Hindlimb muscle (tissue), 1 donor: ENCODE measurements at places on chromosomes 16 and 17.

- no peak for DNase-seq
These were observed 12.4 kb downstream of the ZNF232 start for GRCh38 chr17:5099271-5099670.

DNA sequence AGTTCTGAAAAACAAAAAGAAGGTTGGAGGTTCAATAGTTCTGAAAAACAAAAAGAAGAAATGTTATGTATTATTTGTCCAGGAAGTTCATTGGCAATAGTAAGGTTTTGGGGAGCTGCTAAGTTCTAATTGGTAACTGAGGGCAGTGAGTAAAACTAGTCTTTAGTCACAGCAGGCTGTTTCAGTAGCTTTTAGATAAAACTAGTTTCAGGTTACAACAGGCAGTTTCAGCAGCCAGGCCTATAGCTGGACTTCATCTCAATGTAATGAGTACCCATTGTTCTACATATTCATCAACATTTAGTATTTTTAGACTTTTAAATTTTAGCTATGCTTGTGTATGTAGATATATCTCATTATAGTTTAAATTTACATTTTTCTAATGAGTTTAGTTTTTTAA is 639.3 kb downstream of the TOX3 start:
- no peak for DNase-seq

GRCh38 chr17:82217530-82218204 is 5.0 kb upstream of the CCDC57 start:
- no peak for DNase-seq

DNA sequence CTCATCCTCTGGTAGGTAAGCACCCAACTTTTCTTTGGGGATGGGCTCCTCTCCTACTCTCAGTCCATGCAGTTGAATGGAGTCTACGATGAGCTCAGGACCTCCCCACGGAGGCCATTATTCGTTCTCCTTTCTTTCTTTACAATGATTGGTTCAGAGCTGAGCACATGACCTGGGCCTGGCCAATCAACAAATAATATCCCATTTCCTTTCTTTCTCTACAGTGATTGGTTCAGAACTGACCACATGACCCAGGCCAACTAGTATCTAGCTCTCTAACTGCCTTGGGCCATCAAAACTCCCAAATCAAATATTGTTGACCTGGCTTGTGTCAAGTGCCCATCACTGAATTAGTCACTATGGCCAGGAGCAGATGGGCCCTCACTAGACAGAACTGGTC is 129.2 kb downstream of the USP31 start:
- no peak for DNase-seq

GRCh38 chr17:65055708-65056638 is 567 bp downstream of the GNA13 start:
- peak; percentile 62 for DNase-seq

DNA sequence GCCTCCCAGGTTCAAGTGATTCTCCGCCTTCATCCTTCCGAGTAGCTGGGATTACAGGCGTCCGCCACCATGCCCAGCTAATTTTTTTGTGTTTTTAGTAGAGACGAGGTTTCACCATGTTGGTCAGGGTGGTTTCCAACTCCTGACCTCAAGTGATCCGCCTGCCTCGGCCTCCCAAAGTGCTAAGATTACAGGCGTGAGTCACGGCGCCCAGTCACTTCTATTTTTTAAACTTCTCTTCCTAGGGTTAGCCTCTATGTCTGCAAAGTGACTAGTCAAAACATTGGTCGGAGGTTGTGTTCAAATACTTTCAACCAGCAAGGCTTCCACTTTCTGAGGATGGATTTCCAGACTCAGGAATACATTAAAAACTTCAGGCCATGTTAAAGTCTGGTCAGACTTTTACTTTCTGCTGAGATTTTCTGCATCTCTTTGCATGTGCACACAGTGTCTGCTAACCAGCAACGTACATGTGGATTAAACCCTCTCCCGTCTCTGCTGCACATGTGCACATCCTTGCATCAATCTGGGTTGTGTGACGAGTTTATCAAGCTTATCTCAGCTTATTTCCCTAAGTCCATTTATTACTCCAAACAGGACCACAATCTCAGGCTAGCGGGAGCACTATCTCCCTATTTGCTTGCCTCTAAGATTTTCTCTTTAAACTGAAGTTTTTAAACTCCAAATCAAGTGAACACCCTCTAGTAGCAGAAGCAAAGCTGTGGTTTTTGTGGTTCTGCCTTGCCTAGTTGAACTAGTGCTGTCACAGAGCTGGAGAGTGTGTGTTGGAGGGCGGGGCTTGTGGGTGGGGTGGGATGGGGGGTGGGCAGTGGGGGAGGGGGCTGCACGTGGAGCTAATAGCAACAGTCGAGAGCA is 525.2 kb upstream of the GOT2 start:
- no peak for DNase-seq

DNA sequence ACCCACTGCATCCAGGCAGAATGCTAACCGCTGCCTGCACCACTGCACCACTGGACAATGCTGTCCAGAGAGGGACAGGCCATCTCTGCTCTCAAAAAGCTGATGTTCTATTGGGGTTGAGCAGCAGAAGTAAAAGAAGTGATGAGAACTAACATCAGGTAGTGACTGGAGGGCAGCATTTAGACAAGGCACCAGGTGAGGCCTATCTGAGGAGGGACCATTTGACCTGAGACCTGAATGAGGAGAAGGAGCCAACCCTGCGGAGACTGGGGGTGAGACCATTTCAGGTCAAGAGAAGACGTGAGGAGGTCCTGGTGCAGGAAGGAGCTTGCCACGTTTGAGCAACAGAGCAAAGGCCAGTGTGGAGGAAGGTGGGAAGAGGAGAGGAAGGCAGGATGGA is 34.0 kb downstream of the NTN1 start:
- DNase-seq = no peak

DNA sequence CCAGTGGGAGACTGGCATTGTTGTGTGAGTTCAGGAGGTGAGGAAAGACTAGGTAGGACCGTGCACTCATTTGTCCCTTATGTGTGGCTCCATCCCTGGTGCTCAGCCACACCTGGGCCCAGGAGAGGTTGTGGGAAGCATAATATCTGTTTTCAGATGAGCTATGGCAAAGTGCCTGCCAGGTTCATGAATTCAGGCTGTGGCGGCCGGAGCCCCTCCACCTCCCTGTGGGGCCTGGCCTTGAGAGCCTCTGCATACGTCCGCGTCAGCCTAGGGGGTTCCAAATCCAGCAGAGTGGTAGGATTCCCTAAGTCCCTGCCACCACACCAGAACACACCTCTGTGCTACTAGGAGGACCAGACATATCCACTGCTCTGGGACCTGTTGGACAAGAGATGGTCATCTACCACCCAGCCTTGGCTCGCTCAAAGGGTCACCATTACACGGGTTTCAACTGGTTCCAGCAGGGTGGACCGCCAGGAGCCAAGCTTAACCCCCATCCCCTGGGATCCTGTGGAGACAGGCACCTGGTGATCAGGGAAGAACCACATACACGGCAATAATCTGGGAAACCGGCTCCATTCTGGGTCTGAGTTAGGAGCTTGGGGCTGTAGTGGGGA is 2.0 kb downstream of the B3GNT9 start:
- no peak for DNase-seq

- no peak for DNase-seq
These were observed 24.4 kb upstream of the ADCY9 start for GRCh38 chr16:4140652-4141051.

DNA sequence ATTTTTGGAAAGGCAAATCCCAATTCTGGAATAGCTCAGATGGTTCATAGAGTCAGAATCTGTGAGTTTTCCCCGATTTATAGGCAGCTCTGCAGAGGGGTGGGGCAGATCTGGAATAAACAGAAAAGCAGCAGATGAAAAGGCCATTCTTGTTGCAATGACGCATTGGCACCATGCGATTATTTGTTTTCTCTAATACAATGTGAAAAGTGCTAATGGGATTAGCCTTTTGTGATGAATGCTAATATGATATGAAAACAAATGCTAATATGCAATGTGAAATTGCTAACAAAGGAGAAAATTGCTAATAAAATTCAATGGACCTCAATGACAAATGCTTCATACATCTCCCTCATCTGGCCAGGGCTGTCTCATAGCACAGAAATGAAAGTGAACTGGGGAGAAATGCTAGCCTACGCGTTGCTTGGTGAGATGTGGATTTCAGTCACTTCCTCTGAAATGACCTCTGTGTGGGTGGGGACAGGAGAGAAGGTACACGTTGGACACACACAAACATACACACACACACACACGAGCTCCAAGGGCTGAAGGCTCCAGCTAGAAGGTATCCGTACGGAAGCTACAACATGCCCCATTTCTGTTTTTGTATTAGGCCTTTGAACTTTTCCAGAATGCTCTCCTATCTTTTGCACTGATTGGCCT is 394.5 kb downstream of the XYLT1 start:
- DNase-seq = no peak

DNA sequence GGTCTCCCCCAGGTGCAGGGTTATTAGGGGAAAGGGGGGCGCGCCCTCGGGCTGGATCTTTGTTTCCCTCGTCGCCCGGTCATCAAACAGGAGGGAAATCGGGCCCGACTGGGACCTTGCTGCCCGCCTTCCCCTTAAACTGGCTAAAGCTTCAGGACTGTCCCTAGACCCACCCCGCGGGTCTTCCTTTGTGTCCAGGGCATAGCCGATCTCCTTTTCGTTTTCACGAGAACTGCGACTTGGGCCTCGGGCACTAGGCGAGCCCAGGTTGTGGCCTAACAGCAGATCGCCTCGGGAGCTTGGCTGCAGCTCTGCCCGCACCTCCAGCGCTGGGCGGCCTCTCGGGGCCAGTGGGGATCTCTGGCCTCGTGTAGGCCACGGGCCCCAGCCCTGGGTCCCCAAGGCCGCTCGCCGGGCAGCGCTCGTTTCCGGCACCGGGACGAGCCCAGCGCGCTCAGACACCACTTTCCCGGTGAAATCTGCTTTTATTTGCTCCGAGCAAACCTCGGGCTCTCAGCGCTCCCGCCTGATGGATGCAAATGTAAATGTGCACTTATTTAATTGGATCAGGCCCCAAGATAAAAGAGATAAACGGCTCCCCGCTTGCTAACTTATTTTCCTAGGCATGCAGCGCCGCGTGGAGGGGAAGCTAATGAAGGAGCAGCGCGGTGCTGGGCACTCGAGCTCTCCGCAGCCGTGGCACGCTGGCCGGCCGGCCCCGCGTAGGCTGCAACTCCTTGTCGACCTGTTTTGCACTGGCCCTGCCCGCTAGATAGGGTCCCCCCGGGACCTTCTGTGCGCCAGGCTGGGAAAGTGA is 7.8 kb downstream of the IRX5 start:
- peak; percentile 34 for DNase-seq

GRCh38 chr17:44105483-44105882 is 18.0 kb downstream of the HDAC5 start:
- no peak for DNase-seq

DNA sequence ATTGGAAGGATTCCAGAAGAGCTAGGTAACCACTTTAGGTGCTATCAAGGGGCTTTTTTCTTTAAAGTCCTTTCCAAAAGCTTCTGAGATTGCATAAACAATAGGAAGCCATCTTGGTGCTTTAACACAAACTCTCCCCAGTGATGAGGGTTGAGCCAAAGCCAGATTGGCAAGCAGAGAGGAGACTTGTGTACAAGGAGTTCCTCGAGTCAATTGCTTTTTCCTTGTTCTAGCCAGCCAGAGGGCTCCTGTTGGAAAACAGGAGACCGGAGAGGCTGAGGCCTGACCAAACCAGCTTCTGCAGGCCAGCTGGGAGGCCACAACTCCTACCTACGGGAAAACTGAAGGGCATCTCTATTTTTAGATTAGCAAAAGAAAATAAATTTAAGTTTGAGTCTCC is 46.5 kb downstream of the MAPT start:
- no peak for DNase-seq

- DNase-seq = no peak
These were observed 699 bp downstream of the MPRIP start for GRCh38 chr17:17042851-17043460.

GRCh38 chr16:55809851-55810250 is 23.0 kb downstream of the CES1 start:
- DNase-seq = no peak

DNA sequence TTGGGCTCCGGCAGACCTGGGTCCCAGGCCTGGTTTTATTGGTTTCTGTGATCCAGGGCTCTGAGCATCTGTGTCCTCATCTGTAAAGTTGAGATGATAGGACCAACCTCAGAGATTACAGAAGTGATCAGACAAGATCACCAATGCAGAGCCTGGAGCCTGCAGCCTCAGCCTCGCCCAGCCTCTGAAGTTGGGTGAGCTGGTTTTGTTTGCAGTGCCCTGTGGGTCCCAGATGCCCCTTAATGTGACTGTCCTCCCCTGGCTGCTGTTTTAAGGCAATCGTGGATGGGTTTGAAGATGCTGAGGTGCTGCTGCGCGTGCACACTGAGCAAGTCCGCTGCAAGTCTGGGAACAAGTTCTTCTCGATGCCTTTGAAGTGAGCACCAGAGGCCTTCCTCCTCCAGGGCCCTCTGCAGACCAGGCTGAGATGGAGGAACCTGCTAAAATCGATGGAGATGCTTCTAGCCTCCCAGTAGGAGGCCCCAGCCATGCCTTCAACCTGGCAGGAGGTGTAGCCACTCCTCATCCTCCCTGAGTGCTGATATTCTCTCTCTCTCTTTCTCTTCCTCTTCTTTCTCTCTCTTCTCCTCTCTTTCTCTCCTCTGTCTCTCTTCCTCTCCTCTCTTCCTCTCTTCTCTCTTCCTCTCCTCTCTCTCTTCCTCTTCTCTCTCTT is 5.6 kb upstream of the MMP15 start:
- DNase-seq = no peak

GRCh38 chr16:35154627-35155026 is 1695.2 kb downstream of the TP53TG3F start:
- no peak for DNase-seq

- peak; percentile 32 for DNase-seq
These were observed 341.0 kb downstream of the CPPED1 start for GRCh38 chr16:12462426-12463280.

DNA sequence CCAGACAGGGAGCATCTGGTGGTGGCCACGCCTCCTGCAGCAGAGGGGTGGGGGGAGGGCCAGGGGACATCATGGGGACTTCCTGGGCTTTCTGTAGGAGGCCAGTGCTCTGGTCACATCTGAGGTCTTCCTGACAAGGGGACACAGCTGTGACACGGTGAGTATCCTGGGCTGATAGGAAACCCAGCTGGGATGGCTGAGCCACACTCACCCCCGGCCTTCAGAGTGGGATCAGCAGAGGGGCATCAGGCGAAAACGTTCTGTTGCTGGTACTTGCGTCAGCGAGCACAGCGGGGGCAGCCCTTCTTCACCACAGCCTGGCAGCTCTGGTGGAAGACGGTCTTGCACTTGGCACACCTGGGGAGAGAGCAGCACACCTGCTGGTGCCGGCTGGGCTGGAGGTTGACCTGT is 122.9 kb upstream of the SMURF2 start:
- DNase-seq = no peak
